ENCODE measurements at places on chromosomes 5 and 9.

DNA sequence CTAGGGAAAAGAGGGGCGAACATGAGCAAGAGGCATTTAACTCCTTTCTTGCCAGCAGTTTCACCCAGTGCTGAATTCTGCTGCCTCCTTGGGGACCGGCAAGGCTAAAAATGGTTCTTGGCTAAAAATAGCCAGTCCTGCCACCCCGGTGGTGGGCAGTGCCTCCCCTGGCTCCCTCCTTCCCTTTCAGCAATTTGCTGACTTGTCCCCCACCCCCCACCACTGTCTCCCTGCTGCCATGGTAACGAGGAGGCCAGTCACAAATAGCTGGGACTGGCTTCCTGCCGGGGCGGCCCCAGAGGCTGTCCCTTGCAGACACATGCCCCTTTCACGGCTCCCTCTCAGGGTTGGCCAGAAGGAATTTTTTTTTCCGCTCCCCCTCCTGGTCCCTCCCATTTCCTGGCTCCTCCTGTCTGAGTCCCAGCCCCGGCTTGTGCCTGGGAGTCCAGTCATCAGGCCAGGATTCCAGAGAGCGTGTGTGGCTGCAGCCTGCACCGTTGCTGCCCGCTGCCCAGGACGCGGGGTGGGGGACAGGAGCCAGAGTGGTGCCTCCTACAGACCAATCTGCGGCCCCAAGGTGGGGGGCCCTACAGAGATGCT lies 130.3 kb downstream of the RGS3 start:
- DNase-seq = no peak

GRCh38 chr5:67234671-67235176 lies 38.1 kb upstream of the CD180 start:
- DNase-seq = no peak

DNA sequence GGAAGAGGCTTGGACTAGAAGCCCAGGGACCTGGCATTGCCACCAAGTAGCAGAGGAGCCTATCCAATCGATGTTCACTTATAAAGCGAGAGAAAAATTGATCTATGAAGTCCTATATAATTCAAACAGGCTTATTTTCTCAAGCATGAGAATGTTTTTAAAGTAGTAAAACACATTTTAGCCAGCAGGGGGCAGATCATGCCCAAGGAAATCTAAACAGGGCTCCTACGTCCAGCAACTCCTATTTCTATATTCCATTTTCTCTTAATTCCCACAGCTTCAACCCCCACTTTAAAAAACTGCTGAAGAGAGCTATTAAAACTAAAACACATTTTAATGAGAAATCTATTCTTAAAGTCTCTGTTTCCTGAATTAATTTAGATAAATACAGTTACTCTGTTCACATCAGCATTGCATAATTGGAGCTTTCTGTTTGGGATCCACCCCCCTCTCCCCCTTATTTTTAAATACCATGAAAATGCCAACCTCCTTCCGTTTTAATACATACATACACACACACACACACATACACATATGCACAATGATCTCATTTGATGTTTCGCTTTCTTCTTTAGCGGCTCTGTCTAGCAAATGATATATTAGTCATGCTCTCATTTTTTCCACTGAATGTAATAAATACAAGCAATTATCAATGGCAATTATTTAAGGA lies 144.9 kb downstream of the MYO10 start:
- DNase-seq = no peak

DNA sequence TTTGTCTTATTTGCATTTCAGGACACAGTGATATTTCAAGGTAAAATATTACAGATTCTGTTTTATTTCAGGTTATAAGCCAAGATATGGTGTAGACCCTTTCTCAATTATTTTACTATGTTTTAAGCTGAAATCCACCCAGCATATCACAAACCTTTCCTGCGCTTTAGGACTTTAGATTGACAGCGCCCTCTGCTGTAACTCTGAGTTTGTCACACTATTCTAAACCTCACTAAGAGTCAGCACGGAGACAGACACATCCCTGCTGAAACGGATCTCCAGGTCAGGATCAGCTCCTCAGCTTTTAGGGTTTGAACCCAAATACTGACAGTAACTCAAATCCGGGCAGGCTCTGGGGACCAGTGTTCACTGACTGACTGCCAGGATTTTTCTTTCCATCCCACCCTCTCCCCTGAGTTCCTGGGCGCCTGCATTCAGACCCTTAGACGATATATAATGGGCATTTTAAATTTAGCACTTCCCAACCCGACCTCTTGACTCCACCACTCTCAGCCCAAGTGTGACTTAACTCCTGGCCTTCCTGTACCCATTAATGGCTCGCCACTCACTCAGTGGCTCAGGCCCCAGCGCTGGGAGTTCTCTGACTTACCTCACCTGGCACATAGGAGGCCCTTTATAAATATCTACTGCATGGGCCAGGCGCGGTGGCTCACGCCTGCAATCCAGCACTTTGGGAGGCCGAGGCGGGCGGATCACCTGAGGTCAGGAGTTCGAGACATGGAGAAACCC lies 33.5 kb downstream of the TLX3 start:
- no peak for DNase-seq

DNA sequence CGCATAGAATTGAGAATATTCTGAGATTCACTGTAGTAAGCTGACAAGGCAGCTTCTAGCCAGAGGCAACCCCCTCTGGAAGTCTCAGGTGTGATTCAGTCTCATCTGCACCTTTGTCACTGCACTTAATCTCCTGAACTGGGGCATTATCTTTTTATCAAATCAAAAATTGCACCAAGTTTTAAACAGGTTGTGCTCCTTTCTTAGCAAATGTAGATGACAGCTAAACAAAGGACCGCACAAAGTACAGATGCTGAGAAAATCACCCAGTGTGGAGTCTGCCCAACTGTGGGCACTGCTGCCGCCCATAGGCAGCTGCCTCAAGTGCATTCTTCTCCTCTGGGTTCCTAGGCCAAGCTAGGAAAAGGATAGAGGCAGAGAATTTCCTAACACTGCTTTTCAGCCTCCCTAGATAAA lies 51.1 kb downstream of the STARD4 start:
- no peak for DNase-seq

GRCh38 chr9:27489087-27489876 lies 34.8 kb upstream of the IFNK start:
- DNase-seq = no peak

DNA sequence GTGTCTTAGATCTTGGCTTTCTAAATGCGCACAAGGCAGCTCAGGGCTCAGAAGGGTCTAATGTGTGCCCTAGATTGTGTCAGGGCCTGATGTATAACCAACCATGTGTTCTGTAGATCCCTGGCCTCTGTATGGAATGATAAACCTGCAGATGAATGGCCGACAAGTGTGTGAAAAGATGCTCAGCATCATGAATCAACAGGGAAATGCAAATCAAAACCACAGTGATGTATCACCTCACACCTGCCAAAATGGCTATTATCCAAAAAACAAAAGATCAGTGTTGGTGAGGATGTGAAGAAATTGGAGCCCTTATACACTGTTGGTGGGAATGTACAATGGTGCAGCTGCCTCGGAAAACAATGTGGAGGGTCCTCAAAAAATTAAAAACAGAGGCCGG lies 489.8 kb downstream of the SEMA5A start:
- DNase-seq = no peak

GRCh38 chr5:760363-761058 lies 24.0 kb downstream of the ZDHHC11B start:
- DNase-seq = no peak

GRCh38 chr5:83549076-83549475 lies 77.5 kb downstream of the VCAN start:
- DNase-seq = no peak

DNA sequence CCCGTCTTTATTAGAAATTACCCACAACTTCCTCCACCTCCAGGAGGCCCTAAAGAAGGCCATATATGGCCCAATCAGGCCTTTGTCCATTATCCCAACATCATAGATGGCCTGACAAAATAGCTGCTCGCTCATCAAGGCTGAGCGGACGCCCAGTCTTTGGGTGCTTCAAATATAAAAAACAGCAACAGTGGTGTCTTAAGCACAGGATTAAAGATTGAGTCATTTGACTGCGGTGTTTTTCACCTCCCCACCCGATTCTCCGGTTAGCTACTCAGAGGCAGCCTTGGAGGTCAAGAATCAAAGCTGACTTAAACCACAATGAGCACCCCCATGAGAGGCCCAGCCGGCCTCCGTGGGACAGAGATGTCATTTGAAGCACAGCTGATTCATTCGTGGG lies 18.8 kb downstream of the S1PR3 start:
- DNase-seq = no peak

DNA sequence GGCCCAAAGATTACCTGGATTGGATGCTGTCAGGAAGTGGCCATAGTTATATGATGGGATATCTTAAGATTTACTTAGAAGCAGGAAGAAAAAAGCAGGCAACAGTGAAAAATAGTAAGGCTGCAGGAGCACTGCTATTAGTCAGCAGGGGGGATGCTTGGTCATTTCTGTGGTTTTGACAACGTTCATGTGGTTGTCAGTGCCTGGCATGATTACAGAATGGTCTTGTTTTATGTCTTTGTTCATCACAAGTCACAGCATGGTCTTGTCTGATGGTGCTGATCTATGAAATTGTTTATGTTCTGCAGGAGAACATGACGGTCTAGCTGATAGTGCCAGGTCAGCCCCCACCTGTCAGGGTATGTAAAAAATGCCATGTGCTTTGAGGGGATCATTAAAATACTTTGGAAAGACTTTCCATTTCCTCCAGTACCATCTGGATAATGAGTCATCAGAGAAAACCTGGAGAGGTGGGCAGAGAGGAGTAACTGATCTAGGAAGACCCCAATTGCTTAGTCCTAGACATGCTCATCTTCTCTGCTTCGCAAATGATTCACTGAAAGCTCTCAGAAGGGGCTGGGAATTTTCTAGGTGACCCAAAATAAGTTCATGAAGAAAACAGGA lies 48.5 kb downstream of the PLGRKT start:
- DNase-seq = no peak

Data from activated CD4-positive, CD25-positive, alpha-beta regulatory T cell (primary cell).